Muscle of leg (tissue), 16 donors: ENCODE measurements at places on chromosomes 3 and 15. TPM values are rescaled to one million over a fixed set of nuclear protein-coding genes. Genes with fewer than 3 reads are reported as not detected.

GRCh38 chr15:64209680-64210334 lies 47.0 kb upstream of the PPIB start:
- no peak overlapping the region for H3K27ac ChIP-seq
- peaks cover 5% of the 10 kb centered on the region for H3K36me3 ChIP-seq
- H3K27me3 ChIP-seq, result no peaks in the 10 kb centered on the region
- no peaks in the 10 kb centered on the region for H3K4me1 ChIP-seq

DNA sequence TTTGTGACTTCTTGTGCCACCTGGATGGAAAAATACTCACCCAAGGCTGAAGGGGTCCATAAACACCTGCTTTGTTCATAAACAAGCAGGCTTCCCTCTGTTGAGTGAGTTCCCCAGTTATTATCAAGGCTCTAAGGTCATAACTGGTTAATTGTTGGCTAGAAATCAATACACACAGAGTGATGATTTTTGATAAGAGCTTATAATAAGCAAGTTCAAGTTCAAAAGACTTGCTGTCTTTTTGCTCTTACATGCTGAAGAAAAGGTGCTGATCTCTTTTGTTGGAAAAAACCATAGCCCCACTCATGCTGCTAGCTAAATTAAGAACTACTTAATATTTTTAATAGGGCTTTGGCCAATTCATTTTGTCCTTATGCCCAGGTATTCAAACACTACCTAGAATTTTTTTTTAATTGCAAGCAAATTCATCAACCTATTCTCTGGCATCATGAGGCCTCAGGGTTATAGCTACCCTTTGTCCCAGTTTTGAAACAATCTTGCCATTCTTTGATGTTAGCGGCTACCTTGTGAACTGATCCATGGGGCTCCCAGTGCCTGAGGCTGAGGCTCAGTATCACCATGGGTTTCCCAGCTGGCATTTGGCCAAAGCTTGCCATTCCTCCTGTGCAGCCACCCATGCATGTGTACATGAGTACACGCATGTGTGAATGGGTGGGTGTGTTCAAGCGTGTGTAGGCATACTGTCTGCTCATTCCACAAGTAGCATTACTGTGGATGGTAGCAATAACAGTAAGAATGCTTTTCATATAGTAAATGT lies 127.6 kb upstream of the LPP start:
- no peak for DNase-seq
- no peak overlapping the region for H3K4me3 ChIP-seq
- no peak overlapping the region for H3K27ac ChIP-seq
- no peaks in the 10 kb centered on the region for H3K4me1 ChIP-seq
- no peaks in the 10 kb centered on the region for H3K27me3 ChIP-seq
- H3K36me3 ChIP-seq, result no peaks in the 10 kb centered on the region

GRCh38 chr3:148226246-148226645 lies 471.5 kb upstream of the AGTR1 start:
- no peaks in the 10 kb centered on the region for H3K27me3 ChIP-seq
- H3K4me1 ChIP-seq, result no peaks in the 10 kb centered on the region
- no peaks in the 10 kb centered on the region for H3K36me3 ChIP-seq
- H3K4me3 ChIP-seq, result no peak overlapping the region
- H3K27ac ChIP-seq, result no peak overlapping the region

DNA sequence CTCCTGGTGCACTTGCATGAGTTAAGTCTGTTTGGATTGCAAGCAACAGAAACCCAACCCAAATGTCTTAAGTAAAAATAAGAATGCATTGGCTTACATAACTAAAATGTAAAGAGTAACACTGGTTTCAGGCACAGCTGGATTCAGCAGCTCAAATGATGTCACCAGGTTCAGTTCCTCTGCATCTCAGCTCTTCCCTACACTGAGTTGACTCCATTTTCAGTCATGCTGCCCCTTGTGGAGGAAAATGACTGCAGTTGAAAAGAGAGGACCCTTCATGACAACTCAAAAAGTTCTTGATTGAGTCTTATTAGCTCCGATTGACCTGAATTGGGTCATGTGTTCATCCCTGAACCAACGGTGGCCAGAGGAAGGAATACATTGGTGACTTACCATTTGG lies 138.5 kb upstream of the ABI3BP start:
- H3K27ac ChIP-seq, result no peak overlapping the region
- H3K36me3 ChIP-seq, result no peaks in the 10 kb centered on the region
- H3K27me3 ChIP-seq, result no peaks in the 10 kb centered on the region
- H3K4me3 ChIP-seq, result no peak overlapping the region

- peaks cover 35% of the 10 kb centered on the region for H3K4me1 ChIP-seq
- H3K27me3 ChIP-seq, result peaks cover 30% of the 10 kb centered on the region
- DNase-seq, result peak; percentile 81
- H3K27ac ChIP-seq, result no peak overlapping the region
Observed at GRCh38 chr3:127172781-127173515, 20.0 kb upstream of the PRR23E start.

DNA sequence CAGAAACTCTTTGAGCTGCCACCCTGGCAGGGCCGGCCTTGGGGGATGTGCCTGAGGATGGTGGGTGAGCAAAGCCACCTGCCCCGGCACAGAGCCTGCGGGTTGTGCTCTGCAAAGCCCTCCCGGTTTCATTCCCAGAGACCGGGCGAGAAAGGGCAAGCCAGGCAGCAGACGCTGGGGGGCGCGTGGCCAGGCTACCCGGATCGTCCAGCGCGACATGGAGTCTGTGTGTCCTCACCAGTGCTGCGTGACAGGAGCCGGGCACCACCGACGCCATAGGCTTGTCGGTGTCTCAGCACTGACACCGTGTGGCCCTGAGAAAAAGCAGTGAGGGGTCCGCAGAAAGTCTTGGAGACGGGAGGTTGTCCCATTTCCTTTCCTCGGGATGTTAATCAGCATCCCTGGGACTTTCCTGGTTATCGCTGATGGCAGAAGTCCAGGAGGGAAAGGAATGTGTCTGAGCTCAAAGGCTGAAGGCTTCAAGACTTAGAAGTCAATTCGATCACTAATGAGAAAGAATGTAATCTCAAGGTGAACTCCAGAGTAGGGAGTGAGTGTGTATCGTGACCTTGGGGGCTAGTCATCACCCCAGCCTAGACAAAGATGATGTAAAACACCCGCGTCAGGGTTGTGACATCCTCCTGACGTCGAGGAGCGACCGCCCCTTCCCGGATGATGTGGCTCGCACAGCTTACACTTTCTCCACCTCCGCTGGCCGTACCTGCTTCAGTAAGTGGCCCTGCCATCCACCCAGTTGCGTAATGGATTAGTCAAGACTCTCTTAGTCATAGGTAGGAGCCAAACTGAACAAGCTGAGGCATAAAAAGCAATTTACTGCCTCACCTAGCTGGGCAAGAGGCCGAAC lies 36.3 kb upstream of the PLA2G4E start:
- peaks cover 27% of the 10 kb centered on the region for H3K4me1 ChIP-seq
- peak; percentile 80 for DNase-seq
- peak overlapping the region; percentile 21 for H3K4me3 ChIP-seq
- H3K36me3 ChIP-seq, result no peaks in the 10 kb centered on the region
- peaks cover 15% of the 10 kb centered on the region for H3K27me3 ChIP-seq

- H3K4me3 ChIP-seq, result no peak overlapping the region
- no peak overlapping the region for H3K27ac ChIP-seq
- H3K27me3 ChIP-seq, result no peaks in the 10 kb centered on the region
- no peak for DNase-seq
- H3K4me1 ChIP-seq, result no peaks in the 10 kb centered on the region
- no peaks in the 10 kb centered on the region for H3K36me3 ChIP-seq
Observed at GRCh38 chr15:49848282-49848724, 227.5 kb downstream of the DTWD1 start.

DNA sequence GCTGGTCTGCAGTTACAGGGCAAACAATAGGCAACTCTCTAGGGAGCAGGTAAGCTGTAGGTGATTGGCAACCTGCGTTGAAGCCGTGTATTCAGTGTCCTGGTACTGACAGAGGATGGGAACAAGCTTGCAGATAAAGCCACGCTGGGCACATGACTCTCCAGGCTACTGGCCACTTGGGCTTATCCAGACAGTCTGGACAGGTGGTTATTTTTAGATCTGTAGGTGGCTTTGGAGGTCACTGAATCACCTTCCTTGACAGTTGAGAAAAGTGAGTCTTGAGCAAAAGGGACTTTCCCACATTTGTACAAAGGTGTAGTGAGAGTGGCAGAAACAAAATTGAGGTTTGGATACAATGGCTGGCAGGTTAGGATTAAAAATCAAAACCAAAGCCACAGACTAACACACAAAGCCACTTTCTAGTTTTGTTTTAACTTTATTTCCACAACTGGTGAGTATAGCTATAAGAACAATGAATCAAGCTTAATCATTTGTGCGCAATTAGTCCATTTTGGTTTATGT lies 22.3 kb upstream of the IL1RAP start:
- H3K36me3 ChIP-seq, result no peaks in the 10 kb centered on the region
- DNase-seq, result no peak
- H3K27ac ChIP-seq, result no peak overlapping the region
- no peak overlapping the region for H3K4me3 ChIP-seq

GRCh38 chr3:66379565-66379964 lies 121.3 kb downstream of the LRIG1 start:
- H3K4me3 ChIP-seq, result no peak overlapping the region
- H3K4me1 ChIP-seq, result peaks cover 27% of the 10 kb centered on the region
- H3K27me3 ChIP-seq, result no peaks in the 10 kb centered on the region
- peaks cover 87% of the 10 kb centered on the region for H3K36me3 ChIP-seq

DNA sequence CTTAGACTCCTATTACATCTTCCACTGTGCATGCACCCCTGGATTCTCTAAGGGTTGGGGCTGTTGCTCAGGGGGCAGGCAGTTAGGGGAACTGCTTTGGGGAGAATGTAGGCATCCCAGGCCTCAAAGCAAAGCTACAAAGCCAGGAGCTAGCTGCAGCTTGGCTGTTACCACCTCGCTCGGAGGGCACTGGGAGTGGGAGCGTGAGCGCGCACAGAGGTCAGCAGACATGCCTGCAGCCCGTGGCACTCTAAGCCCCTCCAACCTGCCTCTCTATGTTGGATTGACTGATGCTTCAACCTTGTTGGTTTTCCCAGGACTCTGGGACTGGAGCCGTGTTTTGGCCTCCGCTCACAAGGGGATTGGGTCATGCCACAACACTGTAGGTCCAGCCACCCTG lies 69.8 kb downstream of the CPN2 start:
- H3K27me3 ChIP-seq, result peaks cover 16% of the 10 kb centered on the region
- H3K4me1 ChIP-seq, result peaks cover 87% of the 10 kb centered on the region
- no peak for DNase-seq
- H3K4me3 ChIP-seq, result no peak overlapping the region
- H3K27ac ChIP-seq, result no peak overlapping the region

- no peak overlapping the region for H3K27ac ChIP-seq
- no peak overlapping the region for H3K4me3 ChIP-seq
- H3K36me3 ChIP-seq, result no peaks in the 10 kb centered on the region
- no peaks in the 10 kb centered on the region for H3K4me1 ChIP-seq
- DNase-seq, result no peak
- H3K27me3 ChIP-seq, result no peaks in the 10 kb centered on the region
Observed at GRCh38 chr3:182636646-182637045, 156.7 kb upstream of the ATP11B start.

- no peaks in the 10 kb centered on the region for H3K27me3 ChIP-seq
- no peaks in the 10 kb centered on the region for H3K4me1 ChIP-seq
- H3K27ac ChIP-seq, result no peak overlapping the region
- no peaks in the 10 kb centered on the region for H3K36me3 ChIP-seq
- DNase-seq, result no peak
- no peak overlapping the region for H3K4me3 ChIP-seq
Observed at GRCh38 chr3:53056442-53056841, 10.6 kb upstream of the SFMBT1 start.

DNA sequence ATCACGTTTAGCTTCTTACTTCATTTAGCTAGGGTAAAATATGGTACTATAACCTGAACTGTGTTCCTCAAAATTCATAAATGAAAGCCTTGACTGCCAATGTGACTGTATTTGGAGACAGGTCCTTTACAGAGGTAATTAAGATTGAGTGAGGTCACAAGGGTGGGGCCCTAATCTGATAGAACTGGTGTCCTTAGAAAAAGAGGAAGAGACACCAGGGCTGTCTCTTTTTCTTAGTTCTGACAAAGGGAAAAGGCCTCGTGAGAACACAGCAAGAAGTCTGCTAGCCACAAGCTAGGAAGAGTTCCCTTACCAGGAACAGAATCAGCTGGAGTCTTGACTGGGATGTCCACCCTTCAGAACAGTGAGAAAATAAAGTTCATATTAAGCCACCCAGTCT lies 162.7 kb downstream of the GMNC start:
- peaks cover 5% of the 10 kb centered on the region for H3K4me1 ChIP-seq
- H3K27me3 ChIP-seq, result no peaks in the 10 kb centered on the region

DNA sequence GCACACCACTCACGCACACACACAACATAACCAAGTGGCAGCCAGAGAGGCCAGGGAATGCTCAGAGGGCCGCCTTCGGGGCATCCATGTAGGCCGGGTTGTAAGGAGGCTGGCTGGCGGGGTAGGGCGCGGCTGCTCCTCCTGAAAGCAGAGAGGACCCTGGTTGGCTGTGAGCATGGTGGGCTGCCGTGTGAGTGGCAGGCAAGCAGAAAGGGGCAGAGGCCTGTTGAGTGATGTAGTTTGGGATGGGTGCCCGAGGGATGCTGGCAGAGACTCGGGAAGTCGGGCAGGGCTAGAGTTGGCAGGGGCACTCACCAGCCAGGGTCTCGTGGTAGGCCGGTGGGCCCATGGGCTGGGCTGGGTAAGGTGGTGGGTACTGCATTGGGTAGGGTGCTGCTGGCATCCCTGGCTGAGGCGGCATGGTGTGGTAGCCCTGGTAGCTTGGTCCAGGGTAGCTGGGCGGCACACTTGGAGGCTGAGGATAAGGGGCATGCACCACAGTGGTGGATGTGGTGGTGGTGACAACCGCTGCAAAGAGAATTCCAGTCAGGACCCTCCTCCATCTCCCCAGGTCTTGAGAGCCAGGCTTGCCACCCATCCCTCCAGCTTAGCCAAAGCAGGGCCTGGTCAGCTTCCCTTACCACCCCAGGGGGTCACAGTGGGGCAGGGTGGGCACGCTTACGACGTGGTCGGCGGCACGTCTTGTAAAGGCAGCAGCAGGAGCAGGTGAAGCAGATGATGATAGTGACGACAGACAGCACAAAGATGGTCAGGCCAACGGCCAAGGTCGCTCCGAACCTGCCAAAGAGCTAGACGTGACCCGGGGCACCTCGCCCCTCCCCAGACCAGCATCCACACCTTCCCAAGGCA lies 22.7 kb downstream of the ATRIP start:
- H3K4me3 ChIP-seq, result no peak overlapping the region
- no peak overlapping the region for H3K27ac ChIP-seq
- H3K36me3 ChIP-seq, result peaks cover 46% of the 10 kb centered on the region
- H3K4me1 ChIP-seq, result peaks cover 85% of the 10 kb centered on the region
- no peaks in the 10 kb centered on the region for H3K27me3 ChIP-seq
- DNase-seq, result no peak

- H3K27ac ChIP-seq, result peak overlapping the region; percentile 80
- DNase-seq, result no peak
- peaks cover 9% of the 10 kb centered on the region for H3K27me3 ChIP-seq
- no peaks in the 10 kb centered on the region for H3K36me3 ChIP-seq
- no peak overlapping the region for H3K4me3 ChIP-seq
Observed at GRCh38 chr15:100310513-100311153, 31.1 kb downstream of the ADAMTS17 start.

The SPTSSB gene
- 0.04 TPM for total RNA-seq
